Heart right ventricle (tissue), 16 donors: ENCODE measurements at places on chromosomes 13 and 19.

DNA sequence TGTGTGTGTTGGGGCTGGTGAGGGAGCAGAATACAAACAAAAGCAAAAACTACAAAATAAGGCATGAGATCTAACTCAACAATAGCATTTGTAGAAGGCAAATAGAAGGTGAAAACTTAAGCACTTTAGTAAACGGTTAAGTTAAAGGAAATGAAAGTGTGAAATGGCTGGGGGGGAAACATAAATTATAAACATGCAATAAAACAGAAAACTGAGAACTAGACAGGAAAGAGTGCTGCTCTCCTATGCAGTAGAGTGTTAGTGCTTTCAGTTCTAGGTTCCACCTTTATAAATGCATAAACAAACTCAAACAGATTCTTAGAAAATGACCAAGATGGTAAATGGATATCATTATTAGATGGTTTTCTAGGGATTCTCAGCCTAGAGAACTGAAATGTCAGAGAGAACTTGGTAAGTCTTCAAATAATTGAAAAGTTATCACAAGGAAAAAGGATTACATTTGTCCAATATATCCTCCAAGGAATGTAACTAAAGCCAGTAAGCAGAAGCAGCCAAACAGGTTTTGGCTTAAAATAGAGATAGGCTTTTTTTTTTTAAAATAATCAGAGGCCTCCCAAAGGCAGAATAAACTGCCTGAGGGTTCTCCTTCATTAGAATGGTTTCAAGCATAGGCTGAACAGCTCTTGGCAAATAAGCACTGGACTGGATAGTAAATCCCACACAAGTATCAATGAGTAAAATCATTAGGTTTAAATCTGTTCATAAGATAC lies 23.3 kb downstream of the RBM26 start:
- H3K36me3 ChIP-seq = peaks cover 5% of the 10 kb centered on the region
- no peak overlapping the region for H3K4me3 ChIP-seq
- no peak for DNase-seq
- no peak overlapping the region for H3K27ac ChIP-seq
- no peaks in the 10 kb centered on the region for H3K27me3 ChIP-seq

- H3K27me3 ChIP-seq = no peaks in the 10 kb centered on the region
- no peak for DNase-seq
- H3K4me3 ChIP-seq = no peak overlapping the region
- no peak overlapping the region for H3K27ac ChIP-seq
- H3K36me3 ChIP-seq = no peaks in the 10 kb centered on the region
Observed at GRCh38 chr13:29382021-29382420, 213.5 kb downstream of the SLC7A1 start.

DNA sequence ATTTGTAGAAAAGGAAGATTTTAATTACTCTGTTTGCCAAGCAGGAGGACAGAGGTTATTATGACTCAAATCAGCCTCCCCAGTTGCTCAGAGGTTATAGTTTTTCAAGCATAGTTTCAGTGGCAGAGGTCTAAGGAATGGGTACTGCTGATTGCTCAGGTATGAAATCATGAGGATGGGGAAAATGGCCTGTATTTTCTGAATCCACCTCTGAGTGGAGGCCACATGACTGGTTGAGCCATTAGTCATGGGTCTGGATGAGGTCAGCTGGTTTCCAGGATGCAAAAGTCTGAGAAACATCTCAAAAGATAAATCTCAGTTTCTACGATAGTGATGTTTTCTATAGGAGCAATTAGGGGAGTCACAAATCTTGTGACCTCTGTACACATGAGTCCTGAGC lies 62.8 kb upstream of the CEACAM8 start:
- no peaks in the 10 kb centered on the region for H3K4me1 ChIP-seq
- no peaks in the 10 kb centered on the region for H3K36me3 ChIP-seq
- no peak overlapping the region for H3K27ac ChIP-seq

- H3K4me1 ChIP-seq = peaks cover 78% of the 10 kb centered on the region
- H3K27me3 ChIP-seq = no peaks in the 10 kb centered on the region
- DNase-seq = peak; percentile 99
- H3K36me3 ChIP-seq = peaks cover 81% of the 10 kb centered on the region
- H3K27ac ChIP-seq = peak within 1 kb of the TSS; percentile 94
Observed at GRCh38 chr19:12945479-12946091, at the start of gene RAD23A. Gene RAD23A, plus strand, starts transcription at chr19:12945862. Its CDS starts 87 bp downstream, at chr19:12945949.

DNA sequence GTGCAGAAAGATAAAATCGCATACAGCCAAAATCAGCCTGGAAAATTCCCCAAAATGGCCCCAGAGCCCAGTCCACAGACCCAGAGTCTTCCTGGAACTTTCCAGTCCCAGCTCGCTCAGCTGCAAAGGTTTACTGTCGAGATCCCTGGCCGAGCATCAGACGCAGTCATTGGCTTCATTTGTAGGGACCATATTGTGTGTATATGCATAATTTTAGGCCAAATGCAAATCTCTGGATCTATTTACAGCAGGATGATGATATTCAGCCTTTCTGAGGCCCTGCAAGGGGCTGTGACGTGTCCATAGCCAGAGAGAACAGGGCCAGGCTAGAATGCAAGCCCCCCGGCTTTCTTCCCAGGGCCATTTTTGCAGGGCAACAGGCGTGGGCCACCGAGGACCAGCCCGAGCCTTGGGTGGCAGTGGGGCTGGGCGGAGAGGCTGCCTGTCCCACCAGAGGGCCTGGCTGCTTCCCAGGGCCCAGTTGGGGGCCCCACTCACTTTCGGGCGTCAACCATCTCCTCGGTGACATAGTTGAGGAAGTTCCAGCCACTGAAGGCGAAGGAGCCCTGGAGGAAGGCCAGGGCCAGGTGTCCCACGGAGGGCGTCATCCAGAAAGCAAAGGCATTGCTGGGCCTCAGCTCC lies 13.7 kb downstream of the SLC7A10 start:
- no peaks in the 10 kb centered on the region for H3K27me3 ChIP-seq
- peaks cover 6% of the 10 kb centered on the region for H3K36me3 ChIP-seq
- no peak overlapping the region for H3K4me3 ChIP-seq
- H3K27ac ChIP-seq = no peak overlapping the region
- DNase-seq = no peak

- H3K27me3 ChIP-seq = no peaks in the 10 kb centered on the region
- H3K27ac ChIP-seq = no peak overlapping the region
- H3K36me3 ChIP-seq = peaks cover 19% of the 10 kb centered on the region
Observed at GRCh38 chr19:58079792-58080191, 18.2 kb downstream of the ZSCAN18 start.

GRCh38 chr13:30806784-30807183 lies 71.4 kb downstream of the ALOX5AP start:
- peaks cover 19% of the 10 kb centered on the region for H3K4me1 ChIP-seq
- no peak overlapping the region for H3K4me3 ChIP-seq
- DNase-seq = no peak
- no peak overlapping the region for H3K27ac ChIP-seq

- no peak overlapping the region for H3K4me3 ChIP-seq
- H3K36me3 ChIP-seq = no peaks in the 10 kb centered on the region
- no peak overlapping the region for H3K27ac ChIP-seq
- no peaks in the 10 kb centered on the region for H3K4me1 ChIP-seq
Observed at GRCh38 chr13:46881621-46882020, 15.2 kb downstream of the HTR2A start.

- H3K4me1 ChIP-seq = no peaks in the 10 kb centered on the region
- DNase-seq = no peak
- H3K27me3 ChIP-seq = no peaks in the 10 kb centered on the region
Observed at GRCh38 chr13:86425170-86425815, 626.1 kb upstream of the SLITRK6 start.

DNA sequence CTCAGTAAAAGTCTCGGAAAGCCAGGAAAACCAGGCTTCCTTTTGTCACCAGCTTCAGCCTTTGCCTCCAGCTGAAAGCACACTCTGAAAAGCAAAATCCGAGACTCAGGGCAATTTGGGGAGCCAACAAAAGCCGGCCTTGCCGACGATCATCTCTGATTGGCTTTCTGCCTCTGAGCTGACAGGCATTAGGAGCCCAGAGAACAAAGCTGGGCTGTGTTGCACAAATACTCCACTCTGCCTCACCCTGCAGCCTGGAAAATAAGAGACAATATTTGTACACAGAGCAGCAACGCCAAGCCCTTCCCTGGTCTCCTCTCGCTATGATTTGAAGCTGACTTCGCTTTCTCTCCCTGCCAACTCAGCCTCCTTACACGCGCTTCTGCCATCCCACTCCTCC lies 46.9 kb downstream of the CACNA1A start:
- H3K27me3 ChIP-seq = peaks cover 24% of the 10 kb centered on the region
- H3K4me3 ChIP-seq = no peak overlapping the region
- H3K36me3 ChIP-seq = no peaks in the 10 kb centered on the region
- no peak for DNase-seq

DNA sequence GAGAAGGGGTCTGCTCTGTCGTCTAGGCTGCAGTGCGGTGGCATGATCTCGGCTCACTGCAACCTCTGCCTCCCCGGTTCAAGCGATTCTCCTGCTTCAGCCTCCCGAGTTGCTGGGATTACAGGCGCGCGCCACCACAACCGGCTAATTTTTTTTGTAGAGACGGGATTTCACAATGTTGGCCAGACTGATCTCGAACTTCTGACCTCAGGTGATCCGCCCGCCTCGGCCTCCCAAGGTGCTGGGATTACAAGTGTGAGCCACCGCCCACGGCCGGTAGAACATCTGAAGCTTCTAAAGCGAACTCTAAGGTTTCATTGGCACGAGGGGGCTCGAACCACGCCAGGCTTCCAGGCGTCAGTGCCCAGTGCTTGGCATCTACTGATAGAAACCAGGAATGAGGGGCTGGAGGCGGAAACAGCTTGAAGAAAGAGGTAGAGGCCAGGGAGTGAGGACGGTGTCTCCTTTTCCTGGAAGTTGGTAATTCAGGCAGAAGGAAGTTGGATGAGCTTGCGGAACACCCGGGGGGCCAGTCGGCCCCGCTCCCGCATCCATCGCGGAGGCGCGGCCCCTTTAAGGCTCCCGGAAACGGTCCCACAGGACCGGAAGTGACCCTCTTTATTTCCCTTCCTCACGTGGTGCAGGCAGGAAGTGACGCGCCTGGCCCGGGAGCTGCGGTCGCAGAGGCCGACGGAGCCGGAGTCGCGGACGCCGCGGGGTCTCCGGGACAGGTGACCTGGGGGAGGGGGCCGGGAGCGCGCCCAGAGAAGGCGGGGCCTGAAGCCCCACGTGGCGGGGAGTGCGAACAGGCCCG lies at the start of gene CCDC9:
Gene CCDC9 (plus strand): TSS at position 647 of the 814 bp plus-strand sequence. CDS start 1,876 bp downstream, outside the sequence.
- H3K36me3 ChIP-seq = peaks cover 28% of the 10 kb centered on the region
- H3K4me1 ChIP-seq = peaks cover 11% of the 10 kb centered on the region
- DNase-seq = peak; percentile 96
- no peaks in the 10 kb centered on the region for H3K27me3 ChIP-seq
- peak within 1 kb of the TSS; percentile 62 for H3K4me3 ChIP-seq
- peak within 1 kb of the TSS; percentile 95 for H3K27ac ChIP-seq

DNA sequence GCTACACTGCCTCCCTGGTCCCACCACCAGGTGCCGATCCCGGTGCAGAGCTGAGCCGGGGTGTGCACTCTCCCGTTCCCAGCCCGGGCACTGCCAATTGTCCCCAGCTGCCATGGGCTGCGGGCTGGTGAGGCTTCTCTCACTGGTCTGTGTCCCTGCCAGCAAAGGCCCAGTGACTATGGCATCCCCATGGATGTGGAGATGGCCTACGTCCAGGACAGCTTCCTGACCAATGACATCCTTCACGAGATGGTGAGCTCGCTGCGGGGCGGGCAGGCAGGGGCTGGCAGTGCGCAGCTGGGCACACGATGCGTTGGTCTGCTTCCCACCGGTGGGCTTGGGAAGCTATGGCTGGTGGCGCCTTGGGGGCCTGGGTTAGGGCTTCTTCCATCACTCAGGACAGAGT lies 14.6 kb downstream of the MPND start:
- no peak overlapping the region for H3K27ac ChIP-seq
- H3K4me3 ChIP-seq = no peak overlapping the region
- no peaks in the 10 kb centered on the region for H3K4me1 ChIP-seq
- no peak for DNase-seq
- peaks cover 89% of the 10 kb centered on the region for H3K36me3 ChIP-seq

DNA sequence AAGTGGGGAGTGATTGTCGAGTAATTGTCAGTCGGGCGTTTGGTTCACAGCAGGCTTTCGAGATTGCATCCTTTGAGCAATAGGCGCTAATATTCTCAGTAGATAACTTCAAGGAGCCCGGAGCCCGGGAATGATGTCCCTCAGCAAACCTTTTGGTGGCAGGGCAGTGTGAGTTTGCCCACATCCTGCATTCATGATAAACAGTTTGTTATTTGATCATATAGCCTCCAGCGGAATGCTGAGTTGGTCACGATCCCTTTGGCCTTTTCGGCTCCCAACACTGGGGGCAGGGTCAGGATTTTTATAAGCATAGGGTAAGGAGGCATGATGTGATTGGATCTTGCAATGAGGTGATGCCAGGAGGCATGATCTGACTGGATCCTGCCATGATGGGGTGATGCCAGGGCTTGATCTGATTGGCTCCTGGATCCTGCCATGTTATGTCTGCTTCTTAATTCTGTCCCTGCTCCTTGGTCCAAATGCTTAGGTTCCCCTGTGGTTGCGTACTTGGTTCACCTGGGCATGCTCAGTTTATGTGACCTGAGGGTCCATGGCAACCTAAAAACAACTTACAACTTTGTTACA lies 38.2 kb upstream of the IGSF23 start:
- H3K27ac ChIP-seq = no peak overlapping the region
- H3K27me3 ChIP-seq = no peaks in the 10 kb centered on the region
- H3K36me3 ChIP-seq = no peaks in the 10 kb centered on the region
- H3K4me1 ChIP-seq = no peaks in the 10 kb centered on the region

DNA sequence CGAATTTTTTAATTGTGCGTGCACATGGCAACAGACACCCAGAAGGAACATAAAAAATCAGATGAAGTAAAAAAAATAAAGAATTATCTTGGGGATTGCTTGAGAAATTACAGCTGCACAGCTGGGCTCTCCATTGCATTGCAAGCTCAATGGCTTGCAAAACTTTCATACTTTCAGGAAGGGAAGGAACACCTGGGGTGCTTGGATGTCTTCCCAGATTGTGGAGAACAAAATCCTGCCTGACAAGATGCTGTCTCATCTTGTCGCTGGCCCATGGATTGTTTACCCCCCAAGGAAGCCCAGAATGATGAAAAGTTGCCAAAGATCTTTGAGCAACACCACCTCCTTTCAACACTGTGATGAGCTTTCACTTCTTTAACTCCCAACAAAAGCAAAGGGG lies 11.0 kb upstream of the CASP14 start:
- DNase-seq = no peak
- no peak overlapping the region for H3K27ac ChIP-seq
- H3K36me3 ChIP-seq = no peaks in the 10 kb centered on the region
- H3K27me3 ChIP-seq = peaks cover 8% of the 10 kb centered on the region

DNA sequence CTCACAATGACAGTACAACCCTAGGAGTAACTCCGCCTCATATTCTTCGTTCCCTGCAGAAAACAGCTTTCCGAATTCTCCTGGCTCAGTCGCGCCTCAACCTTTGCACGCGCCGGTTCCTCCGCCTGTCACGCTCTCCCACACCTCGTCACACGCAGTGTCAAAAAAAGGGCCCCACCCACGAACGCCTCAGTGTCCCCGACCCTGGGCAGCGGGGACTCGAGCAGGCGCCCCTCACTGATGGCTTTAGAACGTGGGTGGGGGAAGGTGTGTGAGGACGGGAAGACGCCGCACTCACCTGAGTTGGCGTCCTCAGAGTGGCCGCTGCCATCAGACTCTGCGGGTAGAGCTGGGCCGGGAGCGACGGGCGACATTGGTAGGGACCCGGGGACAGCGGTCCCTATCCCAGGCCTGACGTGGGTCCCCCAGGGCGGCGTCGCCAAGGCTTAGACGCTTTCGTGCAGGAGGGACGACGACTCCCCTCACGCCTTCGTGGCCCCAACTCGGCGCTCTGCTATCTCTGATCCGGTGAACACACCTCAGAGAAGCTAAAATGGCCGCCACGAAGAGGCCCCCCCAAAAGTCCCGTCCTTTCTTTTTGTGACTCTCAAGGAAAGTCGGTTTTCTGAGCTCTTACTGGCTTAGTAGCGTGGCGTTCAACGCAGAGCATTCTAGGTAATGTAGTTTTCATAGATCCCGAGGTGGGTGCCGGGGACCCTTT lies at the start of gene ZNF154:
Gene ZNF154 (minus strand): TSS at position 564 of the 721 bp plus-strand sequence. CDS start 233 bp downstream, at position 331.
- no peaks in the 10 kb centered on the region for H3K27me3 ChIP-seq
- peak; percentile 63 for DNase-seq
- peak within 1 kb of the TSS; percentile 83 for H3K4me3 ChIP-seq
- H3K36me3 ChIP-seq = no peaks in the 10 kb centered on the region
- peak within 1 kb of the TSS; percentile 95 for H3K27ac ChIP-seq
